NCI-H1436 treated with DMSO at 0.1 percent for 48 hours (cell line): ENCODE measurements at places on chromosomes 5 and 9.
A peak's percentile ranks its signal among the peaks of the same experiment; 100 is the strongest.

DNA sequence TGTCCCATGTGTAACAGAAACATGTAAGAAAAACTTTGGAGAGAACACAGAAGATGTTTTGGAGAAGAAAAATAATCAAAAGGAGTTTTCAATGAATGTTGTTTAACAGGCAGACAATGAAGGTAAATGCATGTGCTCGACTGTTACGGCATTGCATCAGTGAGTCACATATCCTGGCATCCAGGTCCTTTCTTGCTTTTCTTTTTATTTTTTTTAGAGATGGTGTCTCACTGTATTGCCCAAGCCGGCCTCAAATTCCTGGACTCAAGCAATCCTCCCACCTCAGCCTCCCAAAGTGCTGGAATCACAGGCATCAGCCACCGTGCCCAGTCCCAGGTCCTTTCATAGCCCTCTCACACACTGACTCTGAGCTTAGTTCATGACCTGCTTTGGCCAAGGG, 181.8 kb downstream of the DTWD2 start:
- no peak for DNase-seq

- no peak for DNase-seq
These were observed 52.3 kb downstream of the KIF24 start for GRCh38 chr9:34276772-34277171.

DNA sequence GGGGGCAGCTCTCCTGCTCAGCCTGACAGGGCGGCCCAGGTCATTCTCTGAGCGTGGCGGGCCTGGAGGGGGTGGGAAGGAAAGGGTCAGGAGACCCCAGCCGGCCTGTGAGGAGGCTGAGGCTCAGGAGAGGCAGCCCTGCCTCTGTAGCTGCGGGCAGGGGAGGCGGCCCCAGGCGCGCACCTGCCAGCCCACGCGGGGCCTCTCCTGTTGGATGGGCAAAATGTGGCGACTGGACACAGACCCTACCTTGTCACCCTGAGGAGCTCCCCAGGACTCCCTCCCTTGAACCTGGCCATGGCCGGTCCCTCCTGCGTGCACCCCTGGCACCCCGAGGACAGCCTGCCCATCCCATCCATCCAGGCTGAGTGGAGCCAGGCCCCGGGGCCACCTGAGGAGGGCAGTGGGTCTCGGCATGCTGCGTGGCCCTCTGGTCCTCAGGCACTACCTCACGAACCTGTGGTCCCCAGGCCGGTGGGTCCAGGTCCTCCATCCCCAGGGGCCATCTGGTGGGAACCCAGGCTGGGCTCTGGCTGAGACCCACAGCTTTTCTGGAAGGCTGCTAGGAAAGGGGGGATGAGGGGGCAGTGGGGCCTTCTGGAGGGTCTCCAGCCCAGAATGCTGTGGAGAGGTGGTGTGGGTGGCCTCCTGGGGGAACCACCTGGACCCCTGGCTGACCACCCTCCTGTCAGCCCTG, 15.1 kb upstream of the NRARP start:
- no peak for DNase-seq

DNA sequence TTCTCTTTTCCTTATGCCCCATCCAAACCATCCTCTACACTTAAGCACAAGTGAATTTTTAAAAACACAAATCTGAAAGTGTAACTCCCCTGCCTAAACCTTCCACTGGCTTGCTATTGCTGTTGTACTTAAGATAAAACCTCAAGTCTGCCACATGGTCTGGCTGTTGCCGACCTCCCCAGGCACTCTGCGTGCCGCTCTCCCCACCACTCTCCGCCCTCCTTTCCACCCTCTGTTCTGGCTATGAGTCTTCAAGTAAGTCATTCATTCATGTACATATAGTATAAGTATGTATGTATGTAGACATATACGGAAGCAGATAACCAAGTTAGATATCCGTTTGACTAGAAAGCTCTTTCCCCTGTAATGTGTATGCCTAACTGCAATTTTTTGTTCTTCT, 94.7 kb upstream of the ANKRD55 start:
- no peak for DNase-seq

DNA sequence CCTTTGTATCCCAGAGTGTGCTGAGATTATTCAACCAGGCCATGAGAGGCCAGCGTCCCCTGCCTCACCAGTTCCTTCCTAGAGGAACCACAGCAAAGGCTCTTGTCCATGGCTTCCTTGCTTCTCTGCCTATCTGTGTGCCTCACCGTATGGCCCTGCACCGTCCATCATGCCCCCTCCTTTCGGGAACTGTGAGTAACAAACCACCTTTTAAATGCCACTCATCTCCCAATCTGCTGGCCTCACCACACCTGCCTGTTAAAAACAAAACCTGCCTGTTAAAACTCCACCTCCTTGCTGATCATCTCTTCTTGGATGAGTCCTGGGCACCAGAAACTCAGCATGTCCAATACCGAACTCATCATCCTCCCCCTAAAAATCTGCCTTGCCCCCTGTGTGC, 4.4 kb upstream of the OR2Y1 start:
- DNase-seq: no peak

DNA sequence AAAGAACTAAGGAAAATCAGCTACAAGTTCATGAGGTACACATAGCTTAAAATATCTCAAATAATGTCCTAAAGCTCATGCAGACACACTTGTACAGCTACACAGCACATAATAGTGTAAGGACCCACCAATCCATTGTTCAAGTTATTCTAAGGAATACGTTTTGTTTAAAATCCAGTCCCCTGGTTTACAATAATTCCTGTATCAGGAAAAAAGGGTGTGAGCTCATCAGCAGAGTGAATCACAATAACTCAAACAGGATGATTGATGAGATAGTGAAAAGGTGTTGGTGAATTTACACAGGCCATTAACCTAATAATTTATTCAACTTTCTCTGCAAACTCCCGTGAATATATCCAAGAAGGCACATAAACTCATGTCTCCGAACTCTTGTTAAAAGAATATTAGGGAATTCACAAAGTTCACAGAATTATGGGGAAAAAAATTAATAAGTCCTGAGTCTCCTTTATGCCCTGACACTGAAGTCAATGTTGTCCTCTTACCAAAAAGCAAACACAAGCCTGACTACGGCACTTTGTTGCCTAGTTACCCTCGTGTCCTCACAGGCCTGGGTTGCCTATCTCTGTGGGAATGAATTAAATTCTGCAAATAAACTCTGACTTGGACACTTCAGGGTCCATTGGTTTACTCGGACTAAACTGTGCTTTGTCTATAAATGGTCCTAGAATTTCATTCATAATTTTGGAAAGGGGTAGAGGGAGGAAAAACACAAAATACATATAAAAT, 142.8 kb upstream of the PDE4D start:
- DNase-seq: peak; percentile 10

DNA sequence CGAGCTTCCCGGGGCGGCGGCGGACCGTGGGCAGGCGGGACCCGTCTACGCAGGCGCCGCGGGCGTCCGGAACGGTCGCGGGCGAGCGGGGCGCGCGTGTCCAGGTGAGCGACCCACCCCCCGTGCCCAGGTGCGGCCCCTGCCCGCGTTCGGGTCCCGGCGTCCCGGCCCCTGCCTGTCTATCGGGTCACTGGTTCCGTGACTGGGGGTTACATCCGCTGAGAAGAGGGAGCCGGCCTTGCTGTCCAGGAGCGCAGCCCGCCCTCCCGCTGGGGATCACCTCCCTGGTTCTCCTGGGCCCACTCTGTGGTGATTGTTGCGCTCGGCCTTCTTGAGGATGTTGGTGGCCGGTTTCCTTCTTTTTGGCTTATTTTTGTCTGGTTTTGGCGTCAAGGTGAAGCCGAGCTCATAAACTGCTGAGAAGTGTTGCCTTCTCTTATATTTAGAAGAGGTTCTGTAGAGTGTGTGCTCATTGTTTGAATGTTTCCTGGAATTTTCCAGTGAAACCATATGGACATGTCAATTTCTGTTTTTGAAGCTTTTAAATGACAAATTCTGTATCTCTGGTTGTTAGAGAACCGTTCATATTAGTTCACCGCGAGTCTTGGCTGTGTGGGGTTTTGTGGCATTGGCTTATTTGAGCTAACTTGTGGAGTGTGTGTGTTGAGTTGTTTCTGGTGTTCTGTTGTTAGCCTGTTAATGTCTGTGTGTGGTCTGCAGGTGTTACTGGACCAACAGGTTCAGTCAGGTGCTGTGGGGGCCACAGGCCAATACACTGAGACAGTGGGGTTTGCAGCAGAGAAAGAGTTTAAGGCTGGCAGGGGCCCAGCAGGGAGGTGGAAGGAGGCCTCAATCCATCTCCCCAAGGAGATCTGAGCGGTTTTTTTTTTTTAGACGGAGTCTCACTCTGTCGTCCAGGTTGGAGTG, 621 bp downstream of the CEP72 start:
- no peak for DNase-seq

DNA sequence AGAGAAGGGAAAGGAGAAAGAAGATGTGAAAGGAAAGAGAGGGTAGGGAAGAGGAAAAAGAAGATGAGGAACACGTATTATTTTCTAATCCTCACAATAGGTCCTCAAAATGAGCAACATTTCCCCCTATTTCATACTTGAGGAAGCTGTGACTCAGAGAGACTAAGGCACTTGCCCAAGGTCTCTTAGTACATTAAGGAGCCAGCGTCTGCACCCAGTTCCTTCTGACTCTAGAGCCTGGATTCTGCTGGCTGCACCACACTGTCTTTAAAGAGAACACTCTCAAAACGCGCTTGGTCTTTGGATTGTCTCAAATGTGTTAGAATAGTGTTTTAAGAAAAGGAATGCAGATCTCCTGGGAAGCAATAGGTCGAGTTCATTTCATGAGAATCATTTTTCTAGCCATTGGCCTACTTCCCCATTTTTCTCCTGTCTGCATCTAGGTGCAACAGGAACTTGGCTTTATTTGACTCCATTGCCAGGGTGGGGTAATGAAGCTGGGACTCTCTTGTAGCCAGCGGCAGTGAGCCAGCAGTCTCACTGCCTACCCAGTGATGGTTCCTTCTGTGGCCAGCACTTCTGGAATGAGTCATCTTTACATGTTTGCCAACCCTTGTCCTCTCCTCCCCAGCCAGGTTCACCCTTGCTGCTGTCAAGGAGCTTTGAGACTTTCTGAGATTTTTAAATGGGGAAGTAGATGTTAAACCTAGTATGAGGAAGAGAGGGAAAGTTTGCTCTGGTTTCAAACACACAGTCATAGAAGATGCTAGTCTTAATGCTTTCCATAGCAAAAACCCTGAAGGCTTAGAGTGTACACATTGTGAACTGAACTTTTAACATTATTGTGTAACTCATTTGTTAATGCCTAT, 82.7 kb downstream of the DOCK8 start:
- DNase-seq: no peak

DNA sequence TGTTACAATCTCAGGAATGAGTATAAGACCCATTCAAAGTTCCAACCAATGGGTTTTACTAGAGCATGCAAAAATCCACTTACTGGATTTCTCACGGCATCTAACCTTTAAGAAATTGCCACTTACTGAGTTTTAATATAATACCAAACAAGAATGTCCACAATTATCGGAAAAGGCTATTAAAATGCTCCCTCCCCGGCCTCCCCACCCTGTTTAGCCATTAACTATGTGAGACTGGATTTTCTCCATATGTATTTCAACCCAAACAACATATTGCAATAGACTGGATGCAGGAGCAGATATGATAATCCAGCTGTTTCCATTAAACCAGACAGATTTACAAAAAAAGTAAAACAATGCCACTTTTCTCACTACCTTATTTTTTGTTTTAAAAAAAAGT, 4.1 kb downstream of the AGTPBP1 start:
- DNase-seq: no peak

GRCh38 chr9:90132866-90133265, 509.8 kb downstream of the DIRAS2 start:
- no peak for DNase-seq

- no peak for DNase-seq
These were observed 189.6 kb downstream of the HSPA4 start for GRCh38 chr5:133241179-133242092.

- no peak for DNase-seq
These were observed 694.6 kb downstream of the DNAH5 start for GRCh38 chr5:13249854-13250253.

GRCh38 chr5:72618708-72619107, 111.5 kb upstream of the ZNF366 start:
- DNase-seq: no peak

GRCh38 chr5:157915638-157916037, 56.7 kb upstream of the CLINT1 start:
- DNase-seq: no peak

DNA sequence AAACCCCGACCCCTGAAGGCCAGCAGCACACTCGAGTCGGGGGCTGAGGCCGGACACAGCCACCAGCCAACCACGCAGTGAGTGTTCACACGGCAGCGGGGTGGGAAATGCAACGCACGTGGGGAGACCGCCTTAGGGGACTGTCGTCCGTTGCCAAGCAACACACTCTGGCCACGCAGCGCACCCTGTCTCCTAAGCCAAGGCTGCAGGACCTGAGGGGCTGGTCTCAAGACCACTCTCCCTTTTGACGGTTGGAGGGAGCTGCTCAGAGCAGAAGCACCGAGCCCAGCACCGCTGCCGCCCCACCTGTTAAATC, 7.5 kb downstream of the BRD9 start:
- DNase-seq: no peak

- DNase-seq: no peak
These were observed 492 bp downstream of the TENT2 start for GRCh38 chr5:79612667-79613198.

- no peak for DNase-seq
These were observed 133.6 kb upstream of the RETREG1 start for GRCh38 chr5:16750445-16750844.

DNA sequence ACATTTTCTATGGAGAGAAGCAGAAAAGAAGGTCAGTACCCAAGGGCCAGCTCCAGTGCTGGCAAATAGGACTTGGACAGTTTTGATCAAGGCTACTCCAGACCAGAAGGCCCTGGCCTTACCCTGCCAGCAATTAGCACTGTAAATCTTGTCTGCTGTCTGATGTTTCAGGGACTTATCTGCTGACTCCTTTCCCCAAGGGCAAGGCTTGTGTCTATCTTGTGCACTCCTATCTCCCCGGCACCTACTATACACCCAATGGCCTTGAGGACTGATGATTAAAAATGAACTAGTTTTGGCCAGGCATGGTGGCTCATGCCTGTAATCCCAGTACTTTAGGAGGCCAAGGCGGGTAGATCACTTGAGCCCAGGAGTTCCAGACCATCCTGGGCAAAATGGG, 37.2 kb downstream of the POLR1E start:
- no peak for DNase-seq

GRCh38 chr5:137714494-137714893, 21.4 kb downstream of the KLHL3 start:
- no peak for DNase-seq

DNA sequence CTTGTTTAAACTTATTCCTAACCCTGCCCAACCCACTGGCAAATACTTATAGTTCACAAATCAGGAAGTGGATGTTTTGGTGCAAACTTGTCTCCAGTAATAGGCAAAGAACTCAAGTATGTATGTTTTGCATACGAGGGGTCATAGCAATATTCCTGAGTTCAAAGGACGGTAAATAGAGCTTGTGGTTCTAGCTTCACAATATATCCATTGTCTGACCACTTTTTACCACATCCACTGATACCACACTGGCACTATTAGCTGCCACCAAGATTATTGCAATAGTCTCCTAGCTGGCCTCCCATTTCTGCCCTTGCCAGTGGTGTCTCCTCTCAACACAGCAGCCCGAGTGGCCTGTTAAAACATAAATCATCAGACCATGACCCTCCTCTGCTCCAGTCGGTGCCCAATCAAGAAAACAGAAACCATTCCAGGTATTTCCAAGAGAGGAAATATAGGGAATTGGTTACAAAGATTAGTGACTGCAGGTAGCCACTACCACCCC, 17.0 kb downstream of the GRXCR2 start:
- DNase-seq: no peak

GRCh38 chr5:111401906-111402305, 110.4 kb downstream of the STARD4 start:
- DNase-seq: no peak
